A549 treated with AZD2906 at 1 μM for 4 hours (cell line): ENCODE measurements at places on chromosomes 3 and 15. TPM values are rescaled to one million over a fixed set of nuclear protein-coding genes. Genes with fewer than 3 reads are reported as not detected.

LMAN1L gene
- 0.02 to 0.06 TPM in 2 of 5 replicates, not detected in the others for total RNA-seq

SLC24A5 gene
- not detected in 5 replicates for total RNA-seq

DAZL gene
- total RNA-seq, result not detected in 5 replicates

PLAAT1 gene
- 0.10 to 0.16 TPM in 2 of 5 replicates, not detected in the others for total RNA-seq

CPA3 gene
- not detected in 5 replicates for total RNA-seq

PCSK6 gene
- 12.0 to 14.0 TPM (median 13.7 TPM) in 5 replicates for total RNA-seq

PYGO1 gene
- total RNA-seq, result 5.9 to 8.2 TPM (median 6.5 TPM) in 5 replicates

MTHFS gene
- 72.3 to 96.4 TPM (median 78.0 TPM) in 5 replicates for total RNA-seq

WDR93 gene
- total RNA-seq, result 0.13 to 0.25 TPM (median 0.21 TPM) in 5 replicates

CFAP100 gene
- total RNA-seq, result not detected in 5 replicates

TP63 gene
- total RNA-seq, result 0.08 to 0.22 TPM (median 0.18 TPM) in 5 replicates

GOLGA8K gene
- total RNA-seq, result 0.31 to 1.2 TPM (median 0.75 TPM) in 5 replicates

SLC2A2 gene
- total RNA-seq, result not detected in 5 replicates

GPR176 gene
- 8.6 to 12.9 TPM (median 9.8 TPM) in 5 replicates for total RNA-seq

NRROS gene
- total RNA-seq, result 0.05 TPM in 1 of 5 replicates, not detected in the others

HYAL3 gene
- total RNA-seq, result 7.2 to 9.7 TPM (median 9.5 TPM) in 5 replicates

NCBP2 gene
- total RNA-seq, result 39.8 to 46.2 TPM (median 41.7 TPM) in 5 replicates

LRTM1 gene
- not detected in 5 replicates for total RNA-seq

NANOGP8 gene
- not detected in 5 replicates for total RNA-seq

DNAH12 gene
- 0.08 to 0.16 TPM (median 0.08 TPM) in 4 of 5 replicates, not detected in the other for total RNA-seq

CRELD1 gene
- total RNA-seq, result 11.5 to 14.5 TPM (median 12.9 TPM) in 5 replicates

RAMAC gene
- total RNA-seq, result 43.9 to 61.6 TPM (median 45.8 TPM) in 5 replicates

STXBP5L gene
- not detected in 5 replicates for total RNA-seq

SH3GL3 gene
- total RNA-seq, result 0.25 to 0.62 TPM (median 0.51 TPM) in 5 replicates

BOC gene
- total RNA-seq, result 4.8 to 6.4 TPM (median 5.5 TPM) in 5 replicates

TRIM69 gene
- total RNA-seq, result 2.8 to 5.8 TPM (median 4.5 TPM) in 5 replicates

IQCB1 gene
- 8.4 to 10.6 TPM (median 10.2 TPM) in 5 replicates for total RNA-seq

ATP13A5 gene
- total RNA-seq, result not detected in 5 replicates

PLSCR1 gene
- 44.0 to 49.8 TPM (median 45.1 TPM) in 5 replicates for total RNA-seq

MFAP1 gene
- total RNA-seq, result 22.9 to 29.4 TPM (median 24.0 TPM) in 5 replicates

MORC1 gene
- total RNA-seq, result not detected in 5 replicates

TMEM212 gene
- total RNA-seq, result not detected in 5 replicates

CHRD gene
- 0.11 to 0.36 TPM (median 0.23 TPM) in 5 replicates for total RNA-seq

CPN2 gene
- total RNA-seq, result not detected in 5 replicates

PLA1A gene
- 0.17 to 0.53 TPM (median 0.30 TPM) in 5 replicates for total RNA-seq

LRRC34 gene
- total RNA-seq, result not detected in 5 replicates

APBA2 gene
- total RNA-seq, result 17.0 to 19.4 TPM (median 18.1 TPM) in 5 replicates

PRRT3 gene
- 1.2 to 1.9 TPM (median 1.8 TPM) in 5 replicates for total RNA-seq

TRA2B gene
- total RNA-seq, result 165 to 192 TPM (median 174 TPM) in 5 replicates

RAD18 gene
- total RNA-seq, result 12.0 to 16.6 TPM (median 13.6 TPM) in 5 replicates

GAP43 gene
- 0.05 to 0.07 TPM (median 0.06 TPM) in 4 of 5 replicates, not detected in the other for total RNA-seq

CDC25A gene
- 8.4 to 9.3 TPM (median 8.9 TPM) in 5 replicates for total RNA-seq

GOLGA6L7 gene
- total RNA-seq, result not detected in 5 replicates

CRYBG3 gene
- total RNA-seq, result 5.4 to 9.7 TPM (median 5.9 TPM) in 5 replicates

FBXO40 gene
- not detected in 5 replicates for total RNA-seq

GPR87 gene
- 1.8 to 2.5 TPM (median 2.3 TPM) in 5 replicates for total RNA-seq

FSD2 gene
- total RNA-seq, result not detected in 5 replicates

SPG21 gene
- 112 to 127 TPM (median 119 TPM) in 5 replicates for total RNA-seq

PRSS50 gene
- not detected in 5 replicates for total RNA-seq
